ENCODE measurements at places on chromosomes 12 and 14.

DNA sequence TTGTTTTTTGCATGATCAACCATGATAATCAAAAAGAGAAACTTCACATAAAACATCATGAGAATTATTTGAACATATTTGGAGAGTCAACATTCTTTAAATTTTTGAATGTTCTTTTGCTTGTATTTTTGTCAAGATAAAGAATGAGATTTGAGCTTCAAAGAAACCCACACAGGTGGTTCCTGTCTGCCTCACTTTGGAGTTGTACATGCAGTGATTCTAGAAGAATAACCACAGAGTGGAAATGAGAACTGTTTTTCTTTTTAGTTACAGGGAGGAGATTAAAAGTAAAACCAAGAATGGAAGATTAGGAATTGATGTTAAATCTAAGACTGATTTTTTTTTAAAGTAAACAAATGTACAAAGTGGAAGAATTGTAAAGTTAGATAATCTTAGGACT is 2.3 kb upstream of the ZNF705A start:
- no peak for DNase-seq

- no peak for DNase-seq
Measured at GRCh38 chr14:29339494-29340172, 573.0 kb downstream of the FOXG1 start.

- peak; percentile 64 for DNase-seq
Measured at GRCh38 chr14:103091041-103091882, 3.3 kb upstream of the EXOC3L4 start.

DNA sequence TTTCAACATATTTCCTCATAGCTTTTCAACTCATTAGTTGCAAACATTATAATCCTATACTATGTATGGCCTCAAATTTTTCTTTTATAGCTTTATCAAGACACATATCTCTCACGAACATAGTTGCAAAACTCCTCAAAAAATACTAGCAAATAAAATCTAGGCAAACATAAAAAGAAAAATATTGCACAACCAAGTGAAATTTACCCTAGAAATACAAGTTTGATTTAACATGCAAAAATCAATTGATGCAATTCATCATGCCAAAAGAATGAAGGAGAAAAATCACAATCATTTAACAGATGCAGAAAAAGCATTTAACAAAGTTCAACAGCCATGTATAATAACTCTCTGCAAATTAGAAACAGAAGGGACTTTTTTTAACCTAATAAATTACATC is 33.3 kb upstream of the KCNH5 start:
- no peak for DNase-seq

GRCh38 chr12:48389409-48389808 is 38.7 kb upstream of the ZNF641 start:
- DNase-seq, result no peak

GRCh38 chr14:61577506-61577931 is 117.8 kb upstream of the HIF1A start:
- DNase-seq, result no peak

DNA sequence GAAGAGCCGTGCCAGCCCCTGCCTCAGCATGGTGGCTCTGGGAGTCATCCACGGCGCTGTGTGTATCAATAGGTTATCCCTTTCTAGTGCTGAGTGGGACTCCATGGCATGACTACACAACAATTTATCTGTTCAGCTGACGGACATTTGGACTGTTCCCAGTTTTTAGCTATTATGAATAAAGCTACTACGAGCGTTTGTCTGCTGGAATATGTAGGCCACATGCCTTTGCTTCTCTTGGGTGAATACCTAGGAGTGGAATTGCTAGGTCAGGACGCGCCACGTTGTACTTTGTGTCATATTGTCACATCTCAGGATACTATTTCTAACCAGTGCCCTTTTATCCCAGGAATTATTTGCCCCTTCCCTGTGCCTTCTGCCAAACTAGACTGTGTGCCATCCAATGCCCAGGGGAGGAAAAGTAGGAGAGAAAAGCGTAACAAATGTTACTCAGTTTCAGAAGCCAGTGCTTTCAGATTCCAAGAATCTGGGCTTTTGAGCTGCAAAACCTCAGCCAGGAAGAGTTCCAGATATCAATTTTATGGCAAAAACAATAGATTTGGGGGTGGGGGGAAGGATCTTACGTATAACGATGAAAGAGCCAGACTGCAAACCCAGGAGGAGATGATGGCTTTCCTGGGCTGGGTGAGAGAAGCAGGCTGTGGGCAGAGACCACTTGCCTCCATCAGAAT is 62.5 kb upstream of the NCOR2 start:
- DNase-seq, result no peak

GRCh38 chr14:67477926-67478799 is 10.4 kb downstream of the TMEM229B start:
- DNase-seq, result no peak

GRCh38 chr14:51401756-51402155 is 161.7 kb downstream of the TMX1 start:
- no peak for DNase-seq

GRCh38 chr12:4164559-4165558 is 108.7 kb upstream of the CCND2 start:
- peak; percentile 49 for DNase-seq

DNA sequence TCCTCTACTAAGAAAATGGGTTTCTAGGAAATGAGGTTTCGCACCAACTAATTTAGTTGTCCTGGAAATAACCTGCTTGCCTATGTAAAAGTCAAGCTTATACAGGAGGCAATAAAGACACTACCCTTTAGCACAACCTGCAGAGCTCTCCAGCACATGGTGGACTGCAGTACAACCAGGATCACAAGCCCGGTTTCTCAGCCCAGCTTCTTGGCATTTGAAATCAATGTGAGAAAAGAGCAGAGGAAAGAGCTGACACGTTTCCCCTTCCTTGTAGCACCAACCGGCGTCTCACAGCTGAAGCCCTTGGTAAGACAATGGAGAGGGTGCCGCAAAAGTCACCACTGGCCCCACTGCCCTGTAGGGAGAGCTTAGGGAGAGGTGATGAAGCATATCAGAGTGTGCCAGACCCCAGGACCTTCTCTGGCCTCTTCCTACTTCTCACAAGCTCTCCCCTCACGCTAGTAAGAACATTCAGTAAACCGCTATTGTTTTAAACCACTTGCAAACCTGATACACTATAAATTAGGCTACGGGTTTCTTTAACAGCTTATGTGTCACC is 8.6 kb downstream of the SPTLC2 start:
- DNase-seq, result no peak

DNA sequence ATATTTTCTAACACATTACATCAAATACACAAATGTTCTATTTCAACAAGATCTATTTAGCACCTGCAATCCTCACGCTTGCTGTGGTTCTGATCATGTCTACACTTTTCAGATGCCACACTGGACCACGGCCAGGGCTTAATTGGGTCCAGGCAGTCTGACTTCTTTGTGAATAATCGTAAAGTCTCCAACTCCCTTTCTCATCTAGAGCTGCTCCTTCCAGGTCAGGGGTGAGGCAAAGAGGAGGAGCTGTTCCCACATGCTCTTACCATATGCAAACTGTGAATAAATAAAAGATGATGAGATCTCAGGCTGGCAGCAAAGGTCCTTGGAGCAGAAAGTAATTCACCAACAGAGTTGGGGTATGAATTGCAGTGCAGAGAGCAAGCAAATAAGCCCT is 316.6 kb downstream of the GLT1D1 start:
- DNase-seq, result no peak
